Activated T-helper 17 cell treated with anti-CD3 and anti-CD28 coated beads, Interleukin-2, amount 50 U/mL, for 72 hours (primary cell): ENCODE measurements at places on chromosomes 13 and 19.

- no peak for ATAC-seq
Measured at GRCh38 chr13:100528353-100528752, 60.2 kb downstream of the GGACT start.

- no peak for ATAC-seq
Measured at GRCh38 chr19:18429717-18430416, 8.1 kb downstream of the ISYNA1 start.

GRCh38 chr13:66703597-66703996 lies 526.5 kb downstream of the PCDH9 start:
- ATAC-seq = no peak

DNA sequence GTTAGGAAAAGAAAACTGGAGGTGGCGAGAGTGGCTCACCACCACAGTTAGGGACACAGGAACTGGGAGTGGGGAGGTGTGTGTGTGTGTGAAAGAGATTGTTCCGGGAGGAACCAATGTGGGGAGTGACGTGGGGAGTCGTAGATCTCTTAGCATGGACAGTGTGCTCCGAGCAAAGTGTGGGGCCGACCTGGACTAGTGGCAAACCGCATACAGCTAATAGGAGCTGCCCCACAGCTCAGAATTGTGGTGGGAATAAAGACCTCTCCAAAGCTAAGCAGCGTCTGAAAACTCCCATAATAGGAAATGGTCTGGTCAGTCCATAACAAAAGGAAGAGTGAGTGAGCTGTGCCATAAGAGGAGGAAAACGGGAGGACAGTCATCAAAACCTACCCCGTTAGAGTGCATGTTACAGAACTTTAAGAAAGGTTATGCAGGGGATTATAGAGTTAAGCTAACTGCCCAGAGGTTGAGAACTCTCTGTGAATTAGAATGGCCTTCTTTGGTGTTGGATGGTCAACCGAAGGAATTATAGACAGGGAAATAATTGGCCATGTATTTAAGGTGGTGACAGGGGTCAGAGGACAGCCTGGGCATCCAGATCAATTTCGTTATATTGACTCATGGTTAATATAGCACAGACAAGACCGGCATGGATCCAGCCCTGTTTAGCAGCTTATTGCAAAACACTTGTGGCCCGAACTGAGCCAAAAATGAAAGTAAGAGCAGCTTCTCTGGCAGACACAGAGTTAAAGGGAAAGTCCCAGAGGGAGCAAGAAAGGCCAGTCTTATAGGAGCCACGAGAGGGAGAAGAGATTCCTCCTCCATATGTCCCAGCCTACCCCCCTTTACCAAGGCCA lies 8.9 kb upstream of the SLC15A1 start:
- ATAC-seq = peak; percentile 23

- ATAC-seq = no peak
Measured at GRCh38 chr19:41591951-41592562, 16.1 kb downstream of the CEACAM21 start.

DNA sequence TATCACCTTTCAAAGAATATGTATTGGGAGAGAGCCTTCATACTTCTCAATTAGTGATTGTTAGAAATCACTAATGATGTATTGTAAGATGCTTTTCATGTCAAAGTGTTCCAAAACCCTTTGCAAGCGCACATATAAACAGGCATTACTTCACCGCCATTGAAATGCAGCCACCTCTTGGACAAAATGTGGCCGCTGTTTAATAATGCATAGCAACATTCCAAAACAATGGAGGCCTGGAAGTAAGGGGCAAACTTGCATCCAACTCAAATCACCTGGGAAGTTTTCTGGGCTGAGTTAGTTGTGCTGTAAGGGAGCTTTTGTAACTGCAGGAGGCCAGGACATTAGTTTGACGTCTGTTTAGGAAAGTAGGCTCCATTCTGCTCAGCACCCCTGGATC lies 438.1 kb downstream of the FGF9 start:
- no peak for ATAC-seq

GRCh38 chr13:92488249-92488852 lies 738.3 kb upstream of the GPC6 start:
- no peak for ATAC-seq

DNA sequence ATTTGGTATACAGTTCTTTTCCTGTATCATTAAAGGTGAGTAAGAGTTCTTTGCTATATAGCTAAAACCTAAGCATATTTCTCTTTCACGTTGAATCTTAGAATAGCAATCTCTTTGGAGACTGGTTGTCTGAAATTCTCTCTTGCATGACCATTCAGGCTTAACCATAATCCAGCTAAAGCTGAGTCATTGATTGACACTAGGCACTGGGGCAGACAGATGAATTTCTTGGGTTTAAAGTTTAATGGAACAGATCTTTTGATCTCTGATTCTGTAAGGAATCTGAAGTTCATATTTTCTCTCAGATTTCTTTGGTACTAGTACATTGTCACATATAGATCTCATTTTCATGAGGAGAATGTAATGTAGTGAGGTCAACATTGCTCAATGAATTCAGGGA lies 397.3 kb upstream of the MIR17HG start:
- no peak for ATAC-seq

DNA sequence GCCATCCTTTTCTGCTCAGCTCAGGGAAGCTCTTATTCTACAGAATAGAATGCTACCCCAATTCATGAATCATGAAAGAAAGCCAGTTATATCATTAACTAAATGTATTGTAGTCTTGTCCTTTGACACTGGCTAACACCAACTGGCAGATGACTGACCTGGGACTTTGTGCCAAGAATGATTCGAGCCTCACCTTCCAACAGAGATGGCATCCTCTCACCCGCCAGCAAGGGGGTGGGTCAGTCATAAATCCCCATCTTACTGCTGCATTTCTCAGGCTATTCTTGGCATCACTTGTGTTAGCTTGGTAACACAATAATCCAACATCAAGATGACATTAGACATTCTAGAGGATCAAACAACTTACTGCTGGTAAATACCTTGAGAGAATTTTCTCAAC lies 1239.8 kb upstream of the MIR17HG start:
- ATAC-seq = no peak

DNA sequence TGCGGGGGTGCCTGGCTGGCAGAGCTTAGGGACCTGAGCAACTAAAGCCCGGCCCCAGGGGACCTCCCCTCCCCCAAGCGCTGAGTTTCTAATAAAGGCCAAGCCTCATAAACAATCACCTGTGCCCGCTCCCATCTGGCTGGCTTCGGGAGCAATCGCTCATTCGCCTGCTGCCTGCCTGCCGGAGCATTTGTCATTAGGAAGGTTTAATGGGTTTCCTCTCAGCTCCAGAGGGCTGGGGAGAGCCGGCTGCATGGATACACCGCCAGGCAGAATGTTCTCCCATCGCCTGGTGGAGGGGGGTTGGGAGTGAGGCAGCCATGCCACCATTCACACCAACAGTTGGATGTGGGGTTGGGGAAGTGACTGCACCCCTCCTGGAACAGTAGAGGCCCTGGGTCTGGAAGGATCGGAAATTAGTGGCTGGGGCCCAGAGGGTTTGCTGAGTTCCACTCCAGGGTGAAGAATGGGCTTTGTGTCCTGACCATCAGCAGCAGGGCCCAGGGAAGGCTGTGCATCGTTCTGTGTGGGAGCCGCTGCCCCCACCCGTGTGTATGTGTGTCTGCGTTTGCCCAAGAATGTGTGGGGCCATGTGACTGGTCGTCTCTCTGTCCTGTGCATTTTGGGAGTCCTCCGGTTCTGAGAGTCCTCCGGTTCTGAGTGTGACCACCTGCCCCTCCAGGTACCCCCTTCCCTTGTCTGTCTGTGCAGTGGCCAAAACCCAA lies 15.3 kb downstream of the PIN1 start:
- ATAC-seq = no peak

- no peak for ATAC-seq
Measured at GRCh38 chr13:28609926-28610325, 49.0 kb upstream of the POMP start.

GRCh38 chr19:5128251-5128935 lies 159.5 kb downstream of the KDM4B start:
- no peak for ATAC-seq

- no peak for ATAC-seq
Measured at GRCh38 chr13:44470638-44471562, 97.3 kb downstream of the SERP2 start.

- ATAC-seq = no peak
Measured at GRCh38 chr19:11295665-11296245, at the start of gene TSPAN16. TSS of gene TSPAN16 (plus strand) at chr19:11296160. CDS start at chr19:11296298, 138 bp downstream.

- no peak for ATAC-seq
Measured at GRCh38 chr13:25329706-25330105, 28.3 kb downstream of the NUP58 start.

GRCh38 chr19:46746281-46747057 lies at the start of gene STRN4:
TSS of gene STRN4 (minus strand) at chr19:46746450. CDS start at chr19:46746430, 20 bp downstream.
- ATAC-seq = peak; percentile 75

DNA sequence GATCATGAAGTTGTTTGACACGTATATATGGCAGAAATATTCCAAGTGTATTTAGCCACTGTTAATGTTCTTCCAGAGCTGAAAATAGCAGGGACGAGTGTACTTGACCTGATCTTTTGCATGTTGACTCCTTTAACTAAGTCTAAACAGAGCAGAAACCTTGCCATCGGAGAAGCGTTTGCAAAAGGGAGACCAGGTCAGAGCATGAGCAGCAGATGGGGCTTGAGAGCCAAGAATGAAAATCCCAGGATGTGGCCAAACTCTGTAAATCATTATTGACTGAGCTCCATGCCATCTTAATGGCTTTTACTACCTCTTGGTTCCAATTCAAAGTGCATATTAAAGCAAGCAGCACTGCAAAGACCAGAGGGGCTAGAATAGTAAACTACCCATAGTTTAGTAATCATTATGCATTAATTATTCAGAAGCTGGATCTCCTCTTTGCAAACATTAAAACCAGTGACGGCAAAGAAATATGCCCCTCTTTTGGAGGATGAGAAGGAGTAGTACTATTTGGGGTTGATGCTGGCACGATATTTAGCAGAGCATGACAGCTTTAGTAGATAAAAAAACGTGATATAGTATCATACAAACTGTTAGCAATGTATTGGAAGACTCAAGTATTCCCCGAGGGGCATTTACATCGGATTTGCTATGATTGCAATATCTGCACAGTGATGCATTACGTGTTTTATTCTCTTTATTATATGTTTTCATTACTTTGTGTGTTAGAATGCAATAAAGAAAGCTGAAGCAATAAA lies 55.7 kb downstream of the FAM216B start:
- no peak for ATAC-seq
